ENCODE measurements at places on chromosomes 6 and 20. TPM values are rescaled to one million over a fixed set of nuclear protein-coding genes. Genes with fewer than 3 reads are reported as not detected.
A peak's percentile ranks its signal among the peaks of the same experiment; 100 is the strongest.

- no peak for DNase-seq
Measured at GRCh38 chr6:116238083-116238482, 15.8 kb downstream of the TSPYL4 start.

- DNase-seq = no peak
Measured at GRCh38 chr20:11989018-11989771, 71.5 kb downstream of the BTBD3 start.

- DNase-seq = no peak
Measured at GRCh38 chr6:43916924-43917877, 147.2 kb downstream of the VEGFA start.

DNA sequence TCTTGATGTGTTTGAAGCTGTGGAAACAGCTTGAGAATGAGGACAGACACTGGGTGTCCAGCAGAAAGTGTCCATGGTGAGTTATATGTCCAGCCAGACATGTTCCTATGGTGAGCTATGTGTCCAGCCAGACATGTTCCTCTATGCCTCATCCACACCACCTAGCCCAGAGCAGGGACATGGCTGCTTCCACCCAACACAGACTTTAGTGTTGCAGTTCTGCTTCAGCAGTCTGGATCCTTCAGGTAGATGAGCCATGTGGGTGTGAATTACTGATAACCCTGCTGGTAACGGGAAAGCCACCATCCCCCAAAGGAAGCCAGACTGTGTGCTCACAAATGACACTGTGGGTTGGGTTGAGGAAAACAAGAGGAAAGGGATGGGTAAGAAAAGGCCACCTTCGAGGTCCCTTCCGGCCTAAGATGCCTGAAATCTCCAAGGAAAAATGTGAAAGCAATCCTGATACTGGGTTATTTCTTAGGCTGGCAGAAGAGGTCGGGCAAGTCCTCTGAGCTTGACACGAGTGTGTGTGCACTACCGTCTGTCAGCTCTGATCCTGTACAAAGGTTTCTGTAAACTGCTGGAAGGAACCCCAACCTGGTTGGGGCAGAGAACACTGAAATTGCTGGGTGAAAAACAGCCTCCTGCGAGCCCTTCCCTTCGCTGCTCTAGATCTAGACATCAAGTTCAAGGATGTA is 77.8 kb downstream of the NINL start:
- DNase-seq = no peak

GRCh38 chr20:56222201-56222600 is 26.3 kb upstream of the MC3R start:
- DNase-seq = no peak

- DNase-seq = no peak
Measured at GRCh38 chr6:162271922-162272321, 455.6 kb downstream of the PRKN start.

- DNase-seq = no peak
Measured at GRCh38 chr6:118781897-118782296, 112.1 kb upstream of the ASF1A start.

DNA sequence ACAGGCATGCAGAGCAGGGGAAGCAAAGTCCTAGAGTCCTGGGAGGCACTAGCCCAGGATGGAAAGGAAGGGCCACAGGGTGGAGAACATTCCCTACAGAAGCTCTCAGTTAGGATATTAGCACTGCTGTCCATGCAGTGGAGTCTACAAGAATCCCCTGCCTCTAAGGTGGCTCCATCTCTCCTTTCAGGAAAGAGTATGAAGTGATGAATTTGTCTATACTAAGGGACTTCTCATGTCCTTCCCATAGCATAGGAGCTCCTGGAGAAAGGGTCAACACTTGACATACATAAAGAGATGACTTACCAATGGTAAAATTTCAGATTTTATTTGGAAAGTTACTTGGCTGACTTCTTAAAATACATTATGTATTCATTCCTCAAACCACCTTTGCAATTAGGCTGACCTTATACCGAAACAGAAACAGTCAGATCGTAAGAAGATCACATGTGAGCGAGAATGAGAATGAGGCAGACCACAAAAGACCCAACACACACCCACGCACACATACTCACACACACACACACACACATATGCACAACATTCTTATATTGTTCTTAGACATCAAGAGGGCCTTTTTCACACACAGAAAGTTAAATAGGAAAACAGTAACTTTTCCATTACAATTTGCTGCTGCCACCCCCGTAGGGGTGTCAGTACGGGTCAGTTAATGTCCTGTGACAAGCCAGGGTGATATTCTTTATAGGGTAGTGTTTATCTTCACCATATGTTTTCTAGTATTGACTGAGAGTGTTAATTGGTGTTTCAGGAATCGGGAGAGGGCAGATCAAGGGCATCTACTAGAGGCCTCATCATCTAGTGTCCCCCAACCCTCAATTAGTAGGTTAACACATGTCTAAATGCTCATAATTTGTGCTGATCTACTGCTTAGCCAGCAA is 159.4 kb downstream of the FAXC start:
- DNase-seq = peak; percentile 13

Gene PAK5
- total RNA-seq = not detected

All from activated T-helper 2 cell treated with anti-CD3 and anti-CD28 coated beads, Interferon-gamma antibody, Interleukin-2, Interleukin-4, amounts not matched to agents 10 μg/mL and 5 μg/mL and 100 μg/mL, durations not matched to agents 14 hours and 24 hours and 36 hours (primary cell).